Uterus (tissue), 4 donors: ENCODE measurements at places on chromosomes 16 and 17. TPM values are rescaled to one million over a fixed set of nuclear protein-coding genes. Genes with fewer than 3 reads are reported as not detected.

DNA sequence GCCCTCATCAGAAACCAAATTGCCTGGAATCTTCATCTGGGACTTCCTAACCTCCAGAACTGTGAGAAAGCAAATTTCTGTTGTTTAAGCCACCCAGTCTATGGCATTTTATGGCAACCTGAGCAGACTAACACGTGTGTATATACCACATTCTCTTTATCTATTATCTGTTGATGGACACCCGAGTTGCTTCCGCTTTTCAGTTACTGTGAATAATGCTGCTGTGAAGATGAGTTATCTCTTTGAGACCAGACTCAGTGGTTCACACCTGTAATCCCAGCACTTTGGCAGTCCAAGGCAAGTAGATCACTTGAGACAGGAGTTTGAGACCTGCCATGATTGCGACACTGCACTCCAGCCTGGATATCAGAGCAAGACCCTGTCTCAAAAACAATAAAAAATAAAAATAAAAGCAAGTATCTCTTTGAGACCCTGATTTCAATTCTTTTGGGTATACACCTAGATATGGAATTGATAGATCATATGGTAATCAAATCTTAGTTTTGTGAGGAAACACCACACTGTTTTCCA is 27.2 kb upstream of the CNEP1R1 start:
- DNase-seq = no peak
- H3K27me3 ChIP-seq = no peaks in the 10 kb centered on the region

GRCh38 chr16:50941681-50942080 is 199.8 kb downstream of the CYLD start:
- no peak overlapping the region for H3K4me3 ChIP-seq
- no peaks in the 10 kb centered on the region for H3K4me1 ChIP-seq
- no peaks in the 10 kb centered on the region for H3K27me3 ChIP-seq
- no peak for DNase-seq
- no peak overlapping the region for H3K27ac ChIP-seq

- no peaks in the 10 kb centered on the region for H3K27me3 ChIP-seq
- DNase-seq = no peak
- no peaks in the 10 kb centered on the region for H3K36me3 ChIP-seq
- H3K27ac ChIP-seq = no peak overlapping the region
- no peaks in the 10 kb centered on the region for H3K4me1 ChIP-seq
Measured at GRCh38 chr16:53048139-53048915, 4.4 kb downstream of the CHD9NB start.

GRCh38 chr16:4976611-4977145 is 18.5 kb downstream of the SEC14L5 start:
- no peak overlapping the region for H3K27ac ChIP-seq
- H3K36me3 ChIP-seq = no peaks in the 10 kb centered on the region
- H3K27me3 ChIP-seq = no peaks in the 10 kb centered on the region
- DNase-seq = no peak
- no peak overlapping the region for H3K4me3 ChIP-seq
- H3K4me1 ChIP-seq = no peaks in the 10 kb centered on the region

DNA sequence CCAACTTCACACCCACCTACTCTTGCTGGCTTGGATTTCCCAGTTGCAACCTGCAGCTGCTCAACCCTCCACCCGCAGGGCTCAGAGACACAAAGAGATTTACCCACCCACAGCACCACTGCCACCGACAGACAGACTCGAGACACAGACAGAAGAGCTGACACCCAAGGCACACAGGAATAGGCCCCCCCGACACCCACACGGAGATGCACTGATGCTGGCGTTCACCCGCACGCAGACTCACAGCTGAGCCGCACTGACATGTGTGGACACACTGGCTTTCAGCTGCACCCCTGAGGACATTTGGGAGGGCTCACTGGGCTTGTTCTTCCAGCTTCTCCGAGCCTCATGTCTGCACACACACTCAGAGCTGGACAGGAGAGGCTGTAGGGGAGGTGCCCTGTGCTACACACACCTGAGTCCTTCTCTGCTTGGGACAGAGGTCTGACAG is 8.2 kb downstream of the STX1B start:
- H3K27ac ChIP-seq = no peak overlapping the region
- H3K4me3 ChIP-seq = no peak overlapping the region

DNA sequence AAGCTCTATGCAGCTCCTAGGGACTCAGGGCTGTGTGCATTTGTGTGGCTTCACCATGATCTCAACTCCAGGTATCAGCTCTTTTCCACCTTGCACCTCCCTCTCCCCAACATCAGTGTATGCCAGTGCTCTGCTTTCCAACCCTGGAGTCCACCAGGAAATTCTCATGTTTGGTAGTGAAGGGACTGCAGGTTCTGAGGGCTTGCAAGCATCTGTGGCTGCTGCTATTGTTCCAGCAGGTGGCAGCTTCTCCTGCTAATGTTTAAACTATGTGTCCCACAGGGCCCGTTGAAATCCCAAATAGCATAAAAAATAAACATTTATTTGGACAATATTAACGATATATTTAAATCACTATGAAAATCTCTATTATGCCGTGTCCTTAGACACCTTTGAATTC is 82.0 kb downstream of the RGS9 start:
- H3K27me3 ChIP-seq = no peaks in the 10 kb centered on the region
- H3K36me3 ChIP-seq = no peaks in the 10 kb centered on the region
- no peaks in the 10 kb centered on the region for H3K4me1 ChIP-seq
- DNase-seq = no peak

- no peaks in the 10 kb centered on the region for H3K4me1 ChIP-seq
- H3K36me3 ChIP-seq = no peaks in the 10 kb centered on the region
- no peak overlapping the region for H3K27ac ChIP-seq
- no peak overlapping the region for H3K4me3 ChIP-seq
- no peak for DNase-seq
Measured at GRCh38 chr16:28149011-28149888, 62.5 kb downstream of the XPO6 start.

DNA sequence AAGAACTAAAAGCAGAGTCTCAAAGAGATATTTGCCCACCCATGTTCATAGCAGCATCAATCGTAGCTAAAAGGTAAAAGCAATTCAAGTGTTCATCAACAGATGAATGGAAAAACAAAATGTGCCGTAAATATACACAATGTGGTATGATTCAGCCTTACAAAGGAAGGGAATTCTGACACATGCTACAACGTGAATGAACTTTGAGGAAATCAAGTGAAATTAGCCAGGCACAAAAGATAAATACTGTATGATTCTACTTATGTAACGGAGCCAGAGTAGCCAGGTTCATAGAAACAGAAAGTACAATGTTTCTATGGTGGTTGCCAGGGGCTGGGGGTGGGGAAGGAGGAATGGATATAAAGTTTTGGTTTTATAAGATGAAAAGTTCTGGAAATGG is 57.8 kb upstream of the IL34 start:
- H3K36me3 ChIP-seq = no peaks in the 10 kb centered on the region
- H3K4me1 ChIP-seq = no peaks in the 10 kb centered on the region
- peak overlapping the region; percentile 8 for H3K27ac ChIP-seq
- no peak overlapping the region for H3K4me3 ChIP-seq
- no peaks in the 10 kb centered on the region for H3K27me3 ChIP-seq
- DNase-seq = no peak

GRCh38 chr16:82195917-82196494 is 26.0 kb upstream of the MPHOSPH6 start:
- H3K27ac ChIP-seq = peak overlapping the region; percentile 2
- no peak overlapping the region for H3K4me3 ChIP-seq
- no peaks in the 10 kb centered on the region for H3K27me3 ChIP-seq

DNA sequence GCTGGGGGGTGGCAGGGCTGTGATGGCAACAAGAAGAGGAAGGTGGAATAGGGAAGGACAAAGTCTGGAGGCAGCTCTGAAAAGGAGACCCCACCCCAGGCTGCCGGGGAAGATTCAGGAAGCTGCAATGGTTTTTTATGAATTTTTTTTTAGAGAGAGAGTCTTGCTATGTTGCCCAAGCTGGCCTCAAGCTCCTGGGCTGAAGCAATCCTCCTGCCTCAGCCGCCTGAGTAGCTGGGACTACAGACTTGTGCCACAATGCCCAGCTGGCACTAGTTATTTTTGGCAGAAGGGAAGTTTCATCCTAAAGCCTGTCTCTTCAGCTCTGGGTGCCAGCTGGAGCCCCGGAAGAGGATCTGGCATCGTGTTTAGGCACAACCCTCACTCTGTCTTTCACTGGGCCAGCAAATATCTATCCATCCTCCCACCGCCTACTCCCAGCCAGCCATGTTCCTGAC is 1.3 kb upstream of the CES3 start:
- no peaks in the 10 kb centered on the region for H3K4me1 ChIP-seq
- no peak overlapping the region for H3K27ac ChIP-seq
- DNase-seq = no peak
- H3K36me3 ChIP-seq = no peaks in the 10 kb centered on the region

- H3K4me1 ChIP-seq = no peaks in the 10 kb centered on the region
- no peak overlapping the region for H3K4me3 ChIP-seq
- no peak overlapping the region for H3K27ac ChIP-seq
- H3K36me3 ChIP-seq = no peaks in the 10 kb centered on the region
- no peaks in the 10 kb centered on the region for H3K27me3 ChIP-seq
Measured at GRCh38 chr16:22348291-22348690, 26.1 kb downstream of the CDR2 start.

DNA sequence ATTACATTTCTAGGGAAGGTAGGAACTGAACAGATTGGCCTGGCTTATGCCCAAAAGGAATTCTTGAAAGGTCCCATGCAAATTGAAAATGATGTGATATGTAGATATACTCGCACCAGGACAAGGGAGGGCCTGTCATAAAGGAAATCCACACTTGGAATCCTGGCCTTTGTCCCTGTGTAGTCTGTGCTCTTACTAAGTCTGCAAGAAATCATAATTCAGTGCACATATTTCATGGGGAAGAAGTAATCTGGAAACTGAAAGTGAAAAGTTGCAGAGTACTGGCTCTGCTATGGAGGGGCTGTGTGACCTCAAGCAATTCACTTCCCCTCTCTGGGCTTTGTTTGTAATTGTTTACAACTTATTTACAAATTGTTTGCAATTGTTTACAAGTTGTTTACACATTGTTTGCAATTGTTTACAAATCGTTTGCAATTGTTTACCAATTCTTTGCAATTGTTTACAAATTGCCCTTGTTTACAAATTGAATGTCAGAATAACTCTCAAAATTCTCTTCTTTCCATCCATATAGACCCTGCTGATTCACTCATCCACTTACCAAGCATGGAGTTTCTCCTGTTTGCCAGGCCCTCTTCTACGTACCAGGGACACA is 12.9 kb downstream of the SCNN1G start:
- H3K4me3 ChIP-seq = no peak overlapping the region
- no peaks in the 10 kb centered on the region for H3K4me1 ChIP-seq
- DNase-seq = no peak
- no peak overlapping the region for H3K27ac ChIP-seq

- no peak overlapping the region for H3K27ac ChIP-seq
- H3K27me3 ChIP-seq = no peaks in the 10 kb centered on the region
- H3K4me3 ChIP-seq = no peak overlapping the region
- H3K4me1 ChIP-seq = no peaks in the 10 kb centered on the region
- no peaks in the 10 kb centered on the region for H3K36me3 ChIP-seq
Measured at GRCh38 chr17:79558091-79558900, 52.6 kb downstream of the RBFOX3 start.

The MYADML2 gene
- total RNA-seq = not detected

The LRRC45 gene
- total RNA-seq = 0.29 TPM

The TP53TG3F gene
- not detected for total RNA-seq

The NXN gene
- total RNA-seq = 99.0 TPM

The SPAG7 gene
- 46.3 TPM for total RNA-seq

The MPP3 gene
- 5.6 TPM for total RNA-seq

The CD300E gene
- not detected for total RNA-seq

The KRTAP9-4 gene
- total RNA-seq = not detected

The SPNS2 gene
- total RNA-seq = 5.7 TPM
